Retina (tissue), 1 donor: ENCODE measurements at places on chromosomes 6 and 20.

DNA sequence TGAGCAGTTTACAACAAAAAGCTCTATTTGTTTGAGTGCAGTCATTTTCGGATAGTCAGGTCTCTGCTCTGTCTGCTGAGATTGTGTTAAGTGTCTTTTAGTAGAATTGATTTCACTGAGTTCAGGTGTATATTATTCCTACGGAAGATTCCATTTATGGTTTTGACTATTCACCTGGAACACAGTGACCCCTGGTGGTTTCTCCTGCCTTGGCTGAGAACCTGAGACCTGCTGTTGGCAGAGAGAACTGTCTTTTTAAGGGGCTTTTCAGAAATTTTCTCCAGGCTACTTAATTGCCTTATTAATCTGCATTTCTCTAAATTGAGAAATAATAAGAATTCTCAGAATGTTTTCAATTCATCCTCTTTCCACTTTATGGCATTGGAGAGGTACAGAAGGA is 508.0 kb downstream of the TBC1D32 start:
- DNase-seq, result no peak

DNA sequence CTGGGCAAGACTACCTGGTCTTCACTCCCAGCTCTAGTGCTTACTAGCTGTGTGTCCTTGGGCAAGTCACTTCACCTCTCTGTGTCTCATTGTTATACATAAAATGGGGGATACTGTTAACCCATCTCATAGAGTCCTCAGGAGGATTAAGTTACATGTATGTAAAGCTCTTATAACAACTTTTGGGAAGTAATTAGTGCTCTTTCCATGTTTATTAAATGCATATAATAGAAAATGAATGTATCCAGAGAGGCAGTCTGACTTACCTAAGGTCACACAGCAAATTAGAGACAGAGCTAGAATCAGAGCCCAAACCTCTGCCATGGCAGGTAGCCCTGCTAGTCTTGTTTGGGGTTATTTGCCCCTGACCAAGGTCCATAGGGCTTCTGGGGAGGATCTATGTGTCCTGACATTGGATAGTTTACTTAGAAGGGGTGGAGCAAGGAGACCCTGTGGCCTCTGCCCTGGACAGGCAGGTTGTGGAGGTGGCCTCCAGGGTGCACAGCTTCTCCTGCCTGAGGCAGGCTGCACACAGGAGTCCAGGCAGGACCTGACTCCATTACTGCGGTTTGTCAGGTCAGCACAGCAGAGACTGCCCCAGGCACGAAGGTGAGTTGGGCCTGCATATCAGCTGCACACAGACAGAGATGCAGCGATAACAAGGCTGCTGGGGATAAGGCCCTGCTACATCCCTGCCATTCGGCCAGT is 8.4 kb upstream of the MAPK13 start:
- DNase-seq, result no peak

- no peak for DNase-seq
Observed at GRCh38 chr6:7920425-7920824, 9.8 kb upstream of the TXNDC5 start.

- no peak for DNase-seq
Observed at GRCh38 chr6:3321875-3322274, 63.1 kb downstream of the PSMG4 start.

DNA sequence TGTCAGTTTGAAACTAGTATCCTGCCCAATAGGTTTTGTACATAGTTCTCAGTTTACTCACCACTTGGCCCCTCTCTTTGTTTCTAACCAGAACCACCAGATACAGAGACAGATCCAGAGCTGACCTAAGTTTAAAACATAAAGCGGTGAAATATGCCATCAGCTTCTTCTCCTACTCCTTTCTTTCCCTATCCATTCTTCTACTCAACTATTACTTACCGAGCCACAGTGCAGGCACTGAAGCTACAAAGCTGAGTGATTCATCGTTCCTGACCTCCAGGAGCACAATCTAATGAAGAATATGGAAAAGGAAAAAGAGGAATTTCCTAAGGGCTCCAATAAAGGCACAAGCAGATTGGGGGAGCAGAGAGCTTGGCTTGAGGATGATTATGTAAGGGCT is 286.0 kb downstream of the FOXC1 start:
- DNase-seq, result no peak

GRCh38 chr6:5471637-5472398 is 210.5 kb downstream of the FARS2 start:
- DNase-seq, result peak; percentile 89

DNA sequence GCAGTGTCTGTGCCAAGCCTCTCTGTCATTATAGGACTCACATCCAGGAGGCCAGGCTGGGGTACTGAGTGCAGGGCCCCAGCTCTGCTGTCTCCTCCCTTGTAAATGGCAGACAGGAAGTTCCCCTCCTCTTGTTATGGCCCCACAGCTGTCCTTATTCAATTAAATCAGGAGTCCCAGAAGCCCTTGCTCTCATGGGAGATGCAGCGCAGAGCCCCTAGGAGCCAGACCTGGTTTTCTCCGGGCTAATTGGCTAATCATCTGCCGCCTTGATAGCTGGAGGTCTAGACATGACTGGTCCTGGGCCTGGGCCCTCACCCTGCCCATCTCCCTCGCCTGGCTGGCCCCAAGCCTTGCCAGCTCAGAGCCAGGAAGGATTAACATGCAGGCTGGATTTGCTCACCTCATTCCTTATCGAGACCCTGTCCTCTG is 172.0 kb downstream of the VEGFA start:
- no peak for DNase-seq

GRCh38 chr6:79687759-79688158 is 56.6 kb downstream of the SH3BGRL2 start:
- DNase-seq, result no peak

DNA sequence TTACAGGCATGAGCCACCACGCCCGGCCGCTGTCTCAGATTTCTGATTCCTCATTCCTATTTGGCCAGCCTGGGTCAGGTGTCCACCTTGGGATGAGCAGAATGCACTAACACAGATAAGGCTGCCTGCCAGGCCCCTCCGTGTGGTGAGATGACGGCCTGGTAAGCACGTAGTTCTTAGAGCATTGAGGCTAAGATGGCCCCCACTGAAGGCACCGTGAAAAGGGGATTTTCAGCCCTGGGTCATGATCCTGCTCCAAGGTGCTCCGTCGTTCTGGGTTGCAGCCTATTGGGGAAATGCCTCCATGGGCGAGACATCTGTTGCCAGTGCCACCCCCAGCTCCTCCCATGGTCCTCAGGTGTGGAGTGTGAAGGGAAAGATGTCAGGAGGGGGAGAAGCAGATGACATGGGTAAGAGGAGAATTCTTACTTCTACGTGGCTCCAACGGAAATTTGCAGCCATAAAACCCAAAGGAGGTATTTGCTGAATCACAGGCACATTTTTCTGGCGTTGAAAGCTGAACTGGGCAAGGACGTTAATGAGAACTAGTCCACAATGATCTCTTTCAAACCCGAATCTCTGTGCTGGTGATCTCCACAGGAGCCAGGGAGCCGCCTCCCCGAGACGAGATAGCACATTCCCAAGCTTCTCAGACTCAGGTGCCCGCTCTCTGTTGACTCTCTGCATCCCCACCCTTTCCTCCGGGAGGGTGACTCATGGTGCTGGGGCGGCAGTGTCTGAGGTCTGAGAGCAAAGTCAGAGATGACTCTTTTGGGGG is 34.0 kb upstream of the BMP6 start:
- no peak for DNase-seq

DNA sequence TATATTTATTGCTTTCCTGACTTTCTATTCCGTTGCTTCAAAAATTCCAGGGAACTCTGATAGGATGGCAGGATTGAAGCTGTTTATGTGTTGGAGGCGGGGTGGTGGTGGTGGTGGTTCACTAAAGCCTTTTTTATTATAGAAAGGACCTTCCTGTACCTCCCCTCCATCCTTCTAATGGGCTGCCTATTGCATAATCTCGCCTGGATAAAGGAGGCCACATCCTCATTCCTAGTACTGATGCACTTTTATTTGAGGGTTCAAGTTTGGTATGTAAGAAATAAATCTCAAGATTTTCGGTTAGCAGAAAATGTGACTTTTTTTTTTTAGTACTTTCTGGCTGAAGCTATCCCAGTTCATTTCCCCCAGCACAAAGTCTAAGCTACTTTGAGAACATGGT is 18.7 kb upstream of the CTAGE9 start:
- no peak for DNase-seq

DNA sequence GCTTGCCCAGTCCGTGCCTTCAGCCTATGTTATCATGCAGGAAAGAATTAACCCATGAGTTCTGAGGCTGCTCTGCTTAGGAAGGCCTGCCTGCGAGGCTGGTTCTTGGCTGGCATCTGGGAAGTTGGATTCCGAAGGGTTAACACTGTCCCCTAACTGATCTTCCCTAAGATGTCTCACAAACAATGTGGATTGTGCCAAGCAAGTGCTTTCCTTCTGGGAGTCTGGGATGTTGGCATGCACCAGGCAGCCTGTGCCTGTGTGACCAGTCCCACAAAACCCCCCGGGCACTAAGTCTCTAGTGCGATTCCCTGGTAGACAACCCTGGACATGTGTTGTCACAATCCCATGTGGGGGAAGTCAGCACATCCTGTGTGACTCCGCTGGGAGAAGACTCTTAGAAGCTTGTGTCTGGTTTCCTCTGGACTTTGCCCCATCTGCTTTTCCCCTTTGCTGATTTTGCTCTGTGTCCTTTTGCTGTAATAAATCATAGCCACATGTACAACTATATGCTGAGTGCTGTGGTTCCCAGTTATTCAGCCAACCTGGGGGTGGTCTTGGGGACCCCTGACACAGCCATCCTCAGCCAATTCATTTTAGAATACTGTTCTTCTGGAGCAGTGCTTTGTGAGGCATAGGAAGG is 83.8 kb downstream of the SLC22A23 start:
- DNase-seq, result no peak

DNA sequence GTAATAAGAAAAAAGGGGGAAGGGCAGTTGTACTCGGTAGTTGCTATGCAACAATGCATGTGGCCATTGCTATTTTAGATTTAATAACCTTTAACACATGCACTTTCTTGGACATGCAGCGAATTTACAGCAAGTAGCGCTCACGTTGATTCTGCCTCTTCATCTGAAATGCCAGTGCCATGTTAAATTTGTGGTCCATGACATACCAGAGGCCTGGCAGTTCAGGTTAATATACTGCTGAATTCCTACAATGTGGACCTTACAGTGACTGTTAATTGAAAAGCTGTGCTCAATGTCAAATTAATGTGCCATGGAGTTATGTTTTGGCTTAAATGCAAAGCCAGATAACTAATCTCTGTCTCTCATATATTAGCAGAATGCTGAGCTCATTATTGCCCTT is 699.7 kb downstream of the DOK5 start:
- no peak for DNase-seq

GRCh38 chr6:143279385-143279784 is 171.1 kb downstream of the ADAT2 start:
- peak; percentile 11 for DNase-seq

GRCh38 chr6:163857421-163857820 is 442.9 kb downstream of the QKI start:
- no peak for DNase-seq

DNA sequence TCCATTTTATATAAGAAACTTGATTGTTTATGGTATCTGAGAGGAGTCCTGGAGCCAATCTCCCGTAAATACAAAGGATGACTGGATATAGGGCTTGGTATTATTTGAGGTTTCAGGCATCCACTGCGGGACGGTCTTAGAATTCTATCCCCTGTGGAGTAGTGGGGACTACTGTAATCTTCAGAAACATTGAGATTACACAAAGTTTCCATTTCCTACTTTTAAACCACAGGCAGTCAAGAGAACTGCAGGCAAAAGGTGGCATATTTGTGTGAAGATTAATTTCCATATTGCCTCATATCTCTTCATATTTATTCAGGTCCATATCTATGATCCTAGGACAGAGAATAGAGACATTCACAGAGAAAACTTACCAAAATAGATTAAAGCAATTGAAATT is 586.2 kb downstream of the PHF3 start:
- DNase-seq, result no peak

- DNase-seq, result no peak
Observed at GRCh38 chr20:32631933-32632460, 41.7 kb downstream of the C20orf203 start.

GRCh38 chr20:39462416-39462945 is 500.3 kb downstream of the DHX35 start:
- DNase-seq, result no peak

GRCh38 chr6:158316022-158316421 is 3.8 kb downstream of the TULP4 start:
- DNase-seq, result no peak

GRCh38 chr6:46505693-46506512 is 14.7 kb upstream of the RCAN2 start:
- no peak for DNase-seq

GRCh38 chr20:47438464-47439381 is 63.0 kb upstream of the NCOA3 start:
- DNase-seq, result no peak

DNA sequence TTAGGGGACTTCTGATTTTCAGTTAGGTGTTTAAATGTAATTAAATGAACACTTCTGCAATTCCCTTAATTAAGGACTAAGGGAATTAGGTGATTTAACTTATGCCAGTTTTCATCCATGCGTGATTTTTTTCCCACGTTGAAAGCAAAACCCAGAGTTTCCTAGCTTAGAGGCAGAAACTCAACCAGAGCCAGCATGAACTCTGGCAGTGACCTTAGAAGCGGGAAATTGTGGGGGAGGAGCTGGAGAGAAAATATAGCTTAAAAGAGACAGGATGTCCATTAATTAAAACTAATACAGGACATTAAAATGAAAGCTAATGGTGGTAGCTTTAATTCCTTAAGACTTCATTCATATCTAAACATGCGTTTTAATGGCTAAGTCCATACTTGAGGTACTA is 41.6 kb downstream of the IYD start:
- DNase-seq, result no peak

DNA sequence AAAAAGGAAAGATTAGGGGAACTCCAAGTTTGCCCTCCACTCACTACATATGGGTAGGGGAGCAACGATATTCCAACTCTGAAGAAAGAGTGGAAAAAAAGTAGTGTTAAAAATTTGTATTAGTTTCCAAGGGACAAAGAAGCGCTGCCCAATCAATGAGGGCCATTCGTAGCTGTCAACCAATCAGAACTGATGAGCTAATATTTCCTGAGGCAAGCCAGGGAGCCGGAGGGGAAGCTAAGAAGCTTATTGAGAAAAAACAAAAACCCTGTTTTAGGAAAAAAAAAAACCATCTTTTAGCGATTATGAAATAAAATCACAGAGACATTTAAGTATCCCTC is 59.5 kb downstream of the TRIM38 start:
- DNase-seq, result peak; percentile 77

DNA sequence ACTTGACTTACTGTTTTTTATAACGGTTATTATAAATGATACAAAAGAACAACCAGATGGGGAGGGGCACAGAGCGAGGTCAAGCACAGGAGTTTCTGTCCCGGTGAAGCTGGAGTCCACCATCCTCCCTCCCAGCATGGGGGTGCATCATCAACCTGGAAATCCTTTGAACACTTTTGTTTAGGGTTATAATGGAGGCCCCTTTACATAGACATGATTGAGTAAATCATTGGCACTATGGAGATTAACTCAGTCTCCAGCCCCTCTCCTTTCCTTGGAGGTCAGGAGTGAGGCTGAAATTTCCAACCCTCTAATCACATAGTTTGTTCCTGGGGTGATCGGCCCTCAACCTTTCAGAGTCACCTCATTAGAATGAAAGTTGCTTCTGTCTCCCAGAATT is 71.8 kb upstream of the ANKEF1 start:
- DNase-seq, result no peak
